ENCODE measurements at places on chromosomes 12 and 14. TPM values are rescaled to one million over a fixed set of nuclear protein-coding genes. Genes with fewer than 3 reads are reported as not detected.

The KLRC1 gene
- total RNA-seq = not detected

The TULP3 gene
- total RNA-seq = 32.9 TPM

The C12orf50 gene
- 0.30 TPM for total RNA-seq

The SERPINA9 gene
- total RNA-seq = not detected

GRCh38 chr14:92264195-92264594 lies 58.8 kb upstream of the SLC24A4 start:
- no peak overlapping the region for H3K27ac ChIP-seq
- DNase-seq = no peak
- no peak overlapping the region for H3K4me3 ChIP-seq
- no peaks in the 10 kb centered on the region for H3K4me1 ChIP-seq
- no peaks in the 10 kb centered on the region for H3K36me3 ChIP-seq

GRCh38 chr12:61991661-61992060 lies 268.5 kb upstream of the USP15 start:
- H3K27me3 ChIP-seq = no peaks in the 10 kb centered on the region
- no peaks in the 10 kb centered on the region for H3K36me3 ChIP-seq
- no peak overlapping the region for H3K4me3 ChIP-seq
- no peak overlapping the region for H3K27ac ChIP-seq
- DNase-seq = no peak

DNA sequence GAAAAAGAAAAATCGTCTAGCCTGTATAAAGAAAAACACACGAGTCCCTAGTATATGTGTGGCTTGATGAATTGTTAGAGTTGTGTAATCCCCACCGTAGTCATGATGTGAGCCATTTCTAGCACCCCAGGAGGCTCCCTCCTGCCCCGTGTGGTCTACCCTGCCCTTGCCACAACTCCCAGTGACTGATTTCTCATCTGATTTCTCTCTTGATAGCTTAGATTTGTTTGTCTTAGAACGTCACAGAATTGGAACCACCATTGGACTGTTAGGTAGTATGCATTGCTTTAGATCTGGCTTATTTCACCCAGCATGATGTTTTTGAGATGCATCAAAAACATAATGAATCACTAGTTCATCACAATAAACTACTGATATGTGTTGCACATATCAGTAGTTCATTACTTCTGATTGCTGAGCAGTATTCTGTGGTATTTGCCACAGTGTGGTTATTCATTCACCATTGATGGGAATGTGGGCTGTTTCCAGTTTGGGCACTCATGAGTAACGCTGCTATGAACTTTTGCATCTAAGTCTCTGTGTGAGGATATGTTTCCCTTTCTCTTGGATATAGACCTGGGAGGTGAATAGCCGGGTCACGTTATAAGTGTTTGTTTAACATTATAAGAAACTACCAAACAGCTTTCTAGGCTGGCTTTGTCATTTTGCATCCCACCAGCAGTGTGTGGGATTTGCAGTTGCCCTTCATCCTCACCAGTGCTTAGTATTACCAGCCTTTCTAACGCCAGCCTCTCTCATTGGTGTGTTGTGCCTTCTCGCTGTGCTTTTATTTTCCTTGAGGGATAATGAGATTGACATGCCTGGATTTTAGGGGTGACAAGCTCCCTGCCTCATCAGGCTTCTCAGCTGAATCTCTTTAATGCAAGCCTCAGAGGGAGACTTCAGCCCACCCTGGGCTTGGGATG lies 31.9 kb upstream of the NCOR2 start:
- no peaks in the 10 kb centered on the region for H3K4me1 ChIP-seq
- DNase-seq = no peak
- H3K36me3 ChIP-seq = no peaks in the 10 kb centered on the region
- H3K27ac ChIP-seq = no peak overlapping the region

DNA sequence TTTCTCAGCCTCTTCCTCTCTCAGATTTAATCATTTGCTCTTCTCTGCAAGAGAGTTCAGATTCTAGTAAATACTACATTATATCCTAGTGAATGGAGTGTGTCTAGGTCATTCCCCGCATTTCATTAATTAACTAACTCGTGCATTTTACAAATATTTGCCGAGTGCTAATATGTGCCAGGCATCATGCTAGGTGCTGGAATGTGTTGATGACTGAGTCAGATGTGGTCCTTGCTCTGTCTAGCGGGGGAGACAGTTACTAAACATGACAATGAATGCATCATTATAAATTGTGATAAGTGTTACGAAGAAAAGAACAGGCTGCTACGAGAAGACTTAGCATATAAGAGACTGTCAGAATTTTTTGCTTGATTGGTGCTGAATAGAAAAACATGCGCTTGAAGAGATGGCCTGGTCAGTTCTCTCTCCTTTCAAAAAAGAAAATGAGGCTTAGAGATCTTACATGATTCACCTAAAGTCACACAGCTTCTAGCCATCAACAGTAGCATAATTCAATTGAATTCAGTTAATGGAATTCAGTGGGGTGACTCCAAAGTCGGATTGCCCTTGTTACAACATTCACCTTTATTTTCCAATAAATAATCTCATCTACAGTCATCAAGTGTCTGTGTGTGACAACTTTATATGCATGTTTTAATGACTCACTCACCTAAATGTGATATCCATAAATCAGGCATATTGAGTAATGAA lies 48.7 kb upstream of the MAX start:
- no peak overlapping the region for H3K4me3 ChIP-seq
- no peak for DNase-seq
- H3K36me3 ChIP-seq = no peaks in the 10 kb centered on the region
- no peaks in the 10 kb centered on the region for H3K4me1 ChIP-seq
- peaks cover 2% of the 10 kb centered on the region for H3K27me3 ChIP-seq
